Activated CD4-positive, alpha-beta T cell treated with anti-CD3 and anti-CD28 coated beads for 4 hours (primary cell): ENCODE measurements at places on chromosomes 3 and 15.

DNA sequence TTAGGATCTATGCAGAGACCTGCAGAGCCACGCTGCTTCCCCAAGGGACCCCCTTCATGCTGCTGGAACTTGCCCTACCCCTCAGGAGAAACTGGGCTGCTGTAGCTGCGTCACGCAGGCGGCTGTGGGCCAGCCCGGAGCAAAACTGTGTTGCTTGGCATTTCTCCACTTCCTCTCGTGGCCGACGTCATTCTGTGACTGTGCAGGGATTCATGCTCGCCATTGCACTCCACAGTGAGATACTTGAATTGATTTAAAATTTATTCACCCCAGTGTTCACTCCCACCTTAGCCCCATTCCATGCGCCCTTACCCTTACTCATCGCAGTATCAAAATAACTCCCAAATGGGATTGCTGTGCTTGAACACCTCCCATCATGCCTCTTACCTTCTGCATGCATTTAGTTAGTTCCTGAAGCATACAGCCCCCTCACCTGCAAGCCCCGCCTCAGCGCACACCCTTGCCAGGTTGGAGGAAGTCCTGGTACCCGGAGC lies 45.7 kb downstream of the TMEM44 start:
- no peak for DNase-seq

- no peak for DNase-seq
Observed at GRCh38 chr3:90092994-90093393, 985.6 kb downstream of the EPHA3 start.

DNA sequence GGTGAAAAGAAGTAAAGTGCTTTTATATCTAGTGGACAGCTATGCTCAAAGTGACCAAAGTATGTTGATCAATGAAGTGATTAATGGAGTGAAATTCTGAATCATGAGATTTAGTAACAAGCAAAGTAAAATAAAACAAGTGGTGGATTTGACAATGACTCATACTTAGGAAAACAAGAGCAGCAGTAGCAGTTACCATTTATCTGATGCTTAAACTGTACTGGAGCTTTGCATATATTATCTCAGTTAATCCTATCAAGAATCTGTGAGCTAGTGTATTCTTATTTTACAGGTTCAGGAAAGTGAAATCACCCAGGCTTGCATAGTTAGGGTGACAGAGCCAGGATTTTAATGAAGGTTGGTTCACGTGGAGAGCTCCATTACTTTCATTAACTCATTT lies 50.6 kb upstream of the SPATA16 start:
- DNase-seq = no peak

GRCh38 chr15:43519196-43519595 lies 1.8 kb downstream of the MAP1A start:
- no peak for DNase-seq

DNA sequence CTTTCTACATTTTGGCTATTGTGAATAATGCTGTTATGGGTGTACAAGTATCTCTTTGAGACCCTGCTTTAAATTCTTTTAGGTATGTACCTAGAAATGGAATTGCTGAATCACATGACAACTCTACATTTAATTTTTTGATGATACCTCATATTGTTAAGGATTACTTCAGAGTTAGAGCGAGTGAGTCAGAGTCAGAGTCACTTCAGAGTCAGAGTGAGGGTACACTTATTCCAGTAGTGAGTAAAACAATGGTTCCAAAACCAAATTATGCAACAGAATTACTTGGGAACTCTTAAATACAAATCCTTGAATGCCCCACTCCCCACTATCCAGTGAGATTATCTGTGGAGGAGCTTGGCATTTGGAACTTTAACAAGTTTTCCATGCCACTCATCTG lies 50.3 kb upstream of the SNRK start:
- no peak for DNase-seq

DNA sequence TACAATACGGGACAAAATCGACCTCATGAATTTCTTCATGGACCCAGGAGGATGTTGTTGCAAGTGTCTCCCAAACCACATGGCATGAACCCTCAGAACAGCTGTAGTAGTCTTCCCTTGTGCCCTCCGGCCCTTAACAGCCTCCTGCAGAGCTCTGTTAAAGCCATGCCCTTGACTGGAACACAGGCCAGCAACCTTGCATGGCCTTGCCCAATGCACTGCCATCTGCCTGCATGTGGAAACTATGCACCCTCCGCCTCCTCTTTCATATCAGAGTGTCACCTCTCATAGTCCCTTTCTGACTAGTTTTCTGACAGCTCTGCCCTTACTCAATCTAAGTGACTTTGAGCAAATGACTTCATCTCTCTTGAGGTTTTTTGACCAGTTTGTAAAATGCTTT lies 39.4 kb upstream of the TRIM71 start:
- DNase-seq = no peak

DNA sequence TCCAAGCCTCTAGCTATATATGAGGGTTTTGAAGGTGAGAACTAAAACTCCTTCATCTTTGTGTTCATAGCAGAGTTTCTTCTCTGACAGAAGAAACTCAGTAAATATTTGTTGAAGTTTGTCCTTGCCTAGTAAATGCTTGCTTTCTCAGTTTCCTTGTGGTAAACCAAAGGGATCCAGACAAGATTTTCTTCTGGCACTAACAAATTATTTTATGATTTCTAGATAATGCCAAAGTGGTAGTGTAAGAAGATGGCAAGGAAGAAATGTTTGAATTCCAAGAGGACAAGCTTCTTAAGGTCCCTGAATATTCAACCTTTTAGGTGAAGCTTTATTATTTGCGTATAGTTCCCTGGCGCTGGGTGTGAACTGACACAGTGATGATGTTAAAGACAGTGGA lies 14.4 kb downstream of the ARIH1 start:
- DNase-seq = no peak

GRCh38 chr3:183518491-183519251 lies 36.8 kb downstream of the KLHL6 start:
- DNase-seq = no peak

DNA sequence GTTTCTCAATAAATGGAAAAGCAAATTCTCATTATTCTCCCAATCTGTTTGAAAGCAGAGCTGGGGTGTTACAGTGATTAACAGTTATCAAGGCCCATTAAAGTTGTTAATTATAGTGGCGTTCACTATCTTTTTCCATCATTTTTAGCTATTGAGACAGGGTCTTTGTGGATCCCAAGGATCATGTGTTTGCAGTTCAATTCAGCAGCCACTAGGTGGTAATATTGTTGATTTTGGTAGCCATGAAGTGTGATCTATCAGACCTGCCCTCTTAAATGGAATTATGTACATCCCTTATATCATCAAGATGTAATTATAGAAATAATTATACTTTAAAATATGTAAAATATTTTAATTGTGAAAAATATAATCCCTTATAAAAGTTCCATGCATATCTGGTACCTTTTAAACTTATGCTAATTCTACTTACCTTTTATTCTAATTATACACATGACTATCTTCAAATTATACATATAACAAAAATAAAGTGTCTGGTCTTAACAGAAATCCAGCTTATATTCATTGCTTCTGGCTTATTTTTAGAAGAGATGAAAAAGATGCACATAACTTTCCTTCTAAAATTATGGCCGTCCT lies 126.4 kb downstream of the GREM1 start:
- no peak for DNase-seq

- DNase-seq = no peak
Observed at GRCh38 chr3:22895671-22896070, 307.5 kb upstream of the UBE2E2 start.

GRCh38 chr3:188319569-188319968 lies 165.6 kb downstream of the LPP start:
- no peak for DNase-seq

DNA sequence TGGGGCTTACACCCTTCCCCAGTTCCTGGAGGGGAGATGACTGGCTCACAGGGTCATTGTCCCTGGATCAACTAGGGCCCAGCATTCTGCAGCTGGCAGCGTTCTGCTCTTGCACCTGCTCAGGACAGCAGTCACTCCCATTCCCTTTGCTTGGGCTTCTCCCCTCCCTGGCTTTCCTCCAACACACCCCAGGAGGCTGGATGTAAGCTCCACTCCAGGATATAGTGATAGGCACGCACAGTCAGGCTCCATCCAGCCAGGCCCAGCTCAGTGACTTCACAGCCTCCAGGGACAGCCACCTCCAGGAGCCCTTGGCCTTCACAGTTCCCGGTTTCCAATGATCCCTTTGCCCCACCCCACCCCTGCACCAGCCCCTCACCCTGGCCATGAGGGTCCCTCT lies 1.9 kb downstream of the SPTBN5 start:
- DNase-seq = no peak

DNA sequence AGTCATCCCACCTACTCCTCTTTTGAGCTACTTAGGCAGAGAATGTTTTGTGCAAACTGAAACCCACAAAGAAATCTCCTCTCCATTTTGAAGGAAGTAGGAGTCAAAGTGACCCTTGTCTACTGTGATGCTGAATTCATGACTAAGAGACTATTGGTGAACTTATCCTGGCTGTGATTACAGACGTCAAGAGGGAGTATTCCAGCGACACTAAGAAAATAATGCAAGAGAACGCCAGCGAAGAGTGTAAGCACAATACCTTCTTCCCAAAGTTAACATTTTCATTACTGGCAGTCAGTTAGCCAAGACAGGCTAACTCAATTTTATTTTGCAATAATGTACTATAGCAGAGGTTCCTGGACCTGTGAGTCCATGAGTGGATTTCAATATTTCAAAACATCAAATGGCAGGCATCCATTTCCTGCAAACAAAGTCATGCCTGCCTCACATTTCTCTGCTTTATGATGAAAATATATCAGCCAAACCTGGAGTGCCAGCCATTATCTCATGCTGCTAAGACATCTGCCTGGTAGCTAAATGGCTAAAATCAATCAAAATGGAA lies 59.0 kb downstream of the CTNNB1 start:
- no peak for DNase-seq

GRCh38 chr15:90619939-90620338 lies 90.2 kb downstream of the CRTC3 start:
- DNase-seq = no peak

- no peak for DNase-seq
Observed at GRCh38 chr3:156533205-156533604, 21.7 kb downstream of the SSR3 start.

GRCh38 chr3:128353991-128354687 lies 112.6 kb downstream of the DNAJB8 start:
- no peak for DNase-seq
